ENCODE measurements at places on chromosomes 1 and 21. TPM values are rescaled to one million over a fixed set of nuclear protein-coding genes. Genes with fewer than 3 reads are reported as not detected.

- H3K4me1 ChIP-seq = no peaks in the 10 kb centered on the region
- no peak for DNase-seq
- no peak overlapping the region for H3K4me3 ChIP-seq
- no peak overlapping the region for H3K27ac ChIP-seq
- no peaks in the 10 kb centered on the region for H3K36me3 ChIP-seq
- no peaks in the 10 kb centered on the region for H3K27me3 ChIP-seq
These were observed 16.5 kb upstream of the SPAG17 start for GRCh38 chr1:118201524-118201923.

- no peaks in the 10 kb centered on the region for H3K4me1 ChIP-seq
- H3K36me3 ChIP-seq = no peaks in the 10 kb centered on the region
These were observed 473.4 kb downstream of the CAMTA1 start for GRCh38 chr1:7258589-7259135.

KIAA1614 gene
- total RNA-seq = 20.5 TPM

DNA sequence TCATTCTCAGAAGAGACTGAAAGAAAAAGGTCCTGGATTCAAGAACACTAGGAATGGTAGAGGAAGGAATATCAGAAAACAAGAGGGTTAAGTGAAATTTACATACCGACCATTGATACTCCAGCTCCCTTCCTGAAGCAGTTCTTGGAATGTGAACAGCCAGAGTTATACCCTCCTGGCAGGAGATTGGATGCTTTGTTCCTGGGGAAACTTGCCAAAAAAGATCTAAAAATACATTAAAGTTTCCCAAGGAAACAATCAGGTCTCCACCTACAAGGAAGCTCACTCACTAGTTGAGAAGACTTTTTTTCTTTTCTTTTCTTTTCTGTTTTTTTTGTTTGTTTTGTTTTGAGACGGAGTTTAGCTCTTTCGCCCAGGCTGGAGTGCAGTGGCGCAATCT is 91.1 kb downstream of the HLX start:
- H3K27ac ChIP-seq = no peak overlapping the region
- no peaks in the 10 kb centered on the region for H3K27me3 ChIP-seq

DNA sequence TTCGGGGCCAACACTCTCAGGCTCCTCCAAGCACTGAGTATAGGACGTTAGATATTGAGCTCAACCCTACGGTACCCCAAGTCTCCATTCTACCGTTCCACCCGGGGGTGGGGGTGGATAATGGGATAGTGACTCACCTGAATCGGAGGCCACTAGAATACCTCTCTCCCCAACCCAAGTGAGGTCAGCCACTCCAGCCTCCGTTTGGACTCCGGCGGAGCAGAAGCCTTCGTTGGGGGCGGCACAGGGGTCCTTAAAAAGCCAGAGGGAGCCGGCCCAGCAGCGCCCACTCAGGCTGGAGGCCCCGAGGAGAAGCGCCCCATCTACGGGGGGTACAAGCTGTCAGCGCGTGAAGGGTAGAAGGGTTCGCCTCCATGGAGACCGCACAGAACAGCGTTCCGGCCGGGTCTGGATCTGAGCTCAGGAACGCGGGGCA is 556 bp downstream of the WDR77 start:
- no peak for DNase-seq
- no peaks in the 10 kb centered on the region for H3K36me3 ChIP-seq
- H3K4me1 ChIP-seq = peaks cover 30% of the 10 kb centered on the region
- H3K27ac ChIP-seq = no peak overlapping the region

LAD1 gene
- not detected for total RNA-seq

GRCh38 chr1:56444960-56445646 is 134.3 kb downstream of the PLPP3 start:
- DNase-seq = no peak
- peaks cover 10% of the 10 kb centered on the region for H3K4me1 ChIP-seq
- no peak overlapping the region for H3K4me3 ChIP-seq
- H3K27ac ChIP-seq = no peak overlapping the region

Measured in tibial nerve (tissue), 4 donors.